ENCODE measurements at places on chromosomes 3 and 15. TPM values are rescaled to one million over a fixed set of nuclear protein-coding genes. Genes with fewer than 3 reads are reported as not detected.

Gene MORC1
- total RNA-seq: not detected

Gene TMC3
- total RNA-seq: 0.22 TPM

Gene MINAR1
- total RNA-seq: 20.5 TPM

Gene RASL12
- 18.6 TPM for total RNA-seq

Gene PDCD6IP
- total RNA-seq: 280 TPM

Gene CLDN11
- total RNA-seq: 16.8 TPM

Gene ZDHHC19
- not detected for total RNA-seq

Gene CTXN2
- total RNA-seq: not detected

Gene CSPG4
- total RNA-seq: 25.8 TPM

Gene GPR156
- 3.8 TPM for total RNA-seq

Gene ISLR
- 61.2 TPM for total RNA-seq

Gene SIDT1
- total RNA-seq: 4.8 TPM

Gene IL16
- 7.1 TPM for total RNA-seq

Gene ZKSCAN7
- 29.9 TPM for total RNA-seq

Gene ZPLD1
- total RNA-seq: 1.9 TPM

Gene SLMAP
- total RNA-seq: 184 TPM

Gene CD200
- total RNA-seq: 35.0 TPM

Gene LIPC
- 0.55 TPM for total RNA-seq

Gene TUSC7
- total RNA-seq: not detected

Gene VIPR1
- total RNA-seq: 3.7 TPM

Data from camera-type eye (tissue), 1 donor.